Peyer's patch (tissue), 4 donors: ENCODE measurements at places on chromosomes 11 and 22. TPM values are rescaled to one million over a fixed set of nuclear protein-coding genes. Genes with fewer than 3 reads are reported as not detected.
A peak's percentile ranks its signal among the peaks of the same experiment; 100 is the strongest.

Gene MEI1
- 6.0 TPM for total RNA-seq

Gene NNMT
- total RNA-seq = 121 TPM

GRCh38 chr11:119099711-119100110 is 1.9 kb downstream of the DPAGT1 start:
- no peaks in the 10 kb centered on the region for H3K4me1 ChIP-seq
- no peaks in the 10 kb centered on the region for H3K27me3 ChIP-seq
- no peak overlapping the region for H3K4me3 ChIP-seq
- no peak for DNase-seq

- H3K4me1 ChIP-seq = peaks cover 18% of the 10 kb centered on the region
- no peak overlapping the region for H3K4me3 ChIP-seq
- no peaks in the 10 kb centered on the region for H3K27me3 ChIP-seq
- no peak for DNase-seq
These were observed 35.8 kb downstream of the GRIK4 start for GRCh38 chr11:120547316-120547715.

- H3K27ac ChIP-seq = no peak overlapping the region
- H3K36me3 ChIP-seq = no peaks in the 10 kb centered on the region
- H3K4me1 ChIP-seq = no peaks in the 10 kb centered on the region
- DNase-seq = no peak
These were observed 138.1 kb downstream of the SHANK2 start for GRCh38 chr11:71114124-71114851.

GRCh38 chr11:94469416-94469815 is 24.2 kb downstream of the MRE11 start:
- no peaks in the 10 kb centered on the region for H3K36me3 ChIP-seq
- no peak overlapping the region for H3K4me3 ChIP-seq
- no peak overlapping the region for H3K27ac ChIP-seq
- no peaks in the 10 kb centered on the region for H3K27me3 ChIP-seq

- no peak overlapping the region for H3K4me3 ChIP-seq
- no peak overlapping the region for H3K27ac ChIP-seq
- H3K27me3 ChIP-seq = no peaks in the 10 kb centered on the region
- DNase-seq = no peak
- no peaks in the 10 kb centered on the region for H3K36me3 ChIP-seq
These were observed 111.8 kb downstream of the SNX19 start for GRCh38 chr11:130804306-130805076.

DNA sequence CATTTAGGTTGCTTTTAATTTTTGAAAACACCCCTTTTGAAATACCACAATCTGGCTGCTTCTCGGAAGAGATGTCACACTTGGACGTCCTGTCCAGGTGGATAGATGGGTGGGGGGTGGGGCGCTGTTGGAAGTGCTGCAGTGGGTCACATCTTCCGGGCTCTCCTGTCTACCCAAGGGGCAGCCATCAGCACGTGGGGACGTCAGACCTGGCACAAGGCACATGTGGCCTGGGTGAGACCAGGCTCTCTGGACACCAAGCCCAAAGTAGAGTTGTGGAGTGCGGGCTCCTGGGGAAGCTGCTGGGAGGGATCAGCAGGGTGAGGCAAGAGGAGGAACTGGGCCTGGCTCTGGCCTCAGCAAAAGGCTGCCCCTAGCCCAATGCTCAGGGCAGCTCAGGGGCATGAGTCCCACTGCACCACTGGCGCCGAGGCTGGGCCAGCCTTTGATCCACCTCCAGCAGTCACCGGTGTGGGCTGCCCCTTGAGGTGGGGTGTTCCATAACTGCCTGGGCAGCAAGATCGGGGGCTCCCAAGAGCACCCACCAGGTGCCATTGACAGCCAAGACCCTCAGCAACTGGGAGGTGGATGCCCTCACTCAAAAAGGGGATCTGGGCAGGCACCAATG is 68.6 kb upstream of the CCND1 start:
- H3K36me3 ChIP-seq = no peaks in the 10 kb centered on the region
- H3K4me3 ChIP-seq = no peak overlapping the region
- no peaks in the 10 kb centered on the region for H3K27me3 ChIP-seq
- no peak for DNase-seq

DNA sequence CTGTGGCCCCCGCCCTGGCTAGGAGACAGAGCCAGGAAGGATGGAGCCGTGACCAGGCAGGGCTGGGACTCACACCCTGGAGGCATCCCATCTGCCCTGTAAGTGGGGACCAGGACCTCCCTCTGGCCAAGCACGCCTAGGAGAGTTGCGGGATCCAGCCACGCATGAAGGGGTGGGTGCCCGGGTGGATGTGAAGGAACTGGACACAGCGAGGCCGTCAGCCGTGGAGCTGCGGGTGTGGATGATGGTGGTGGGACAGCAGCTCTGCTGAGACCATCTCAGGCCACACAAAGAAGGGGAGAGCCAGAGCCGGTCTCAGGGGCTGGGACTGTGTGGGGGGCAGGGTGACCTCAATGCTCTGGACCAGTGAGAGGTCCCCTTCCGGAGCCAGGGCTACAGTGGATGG is 746.4 kb downstream of the BRD1 start:
- H3K36me3 ChIP-seq = no peaks in the 10 kb centered on the region
- no peak overlapping the region for H3K27ac ChIP-seq
- no peak overlapping the region for H3K4me3 ChIP-seq
- no peaks in the 10 kb centered on the region for H3K4me1 ChIP-seq
- DNase-seq = no peak

Gene MYOD1
- not detected for total RNA-seq

DNA sequence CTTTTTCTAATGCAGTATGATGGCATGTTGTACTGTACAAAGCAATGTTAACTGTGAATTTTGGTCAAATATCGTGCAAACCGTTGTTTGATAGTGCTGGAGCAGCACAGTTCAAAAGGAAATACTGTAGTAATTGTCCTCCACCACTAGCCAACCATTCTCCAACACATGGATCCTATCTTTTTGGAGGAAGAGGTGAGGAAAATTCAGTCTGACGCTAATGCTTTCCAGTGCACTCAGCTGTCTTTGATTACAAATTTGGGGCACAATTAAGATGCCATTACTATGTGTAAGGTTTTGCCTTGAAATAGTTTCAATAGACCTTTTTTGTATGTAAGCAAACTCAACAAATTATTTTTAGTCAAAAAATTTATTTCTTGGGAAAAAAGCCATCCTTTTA is 240.5 kb upstream of the CCDC179 start:
- no peaks in the 10 kb centered on the region for H3K27me3 ChIP-seq
- H3K27ac ChIP-seq = no peak overlapping the region
- H3K4me1 ChIP-seq = no peaks in the 10 kb centered on the region
- H3K4me3 ChIP-seq = no peak overlapping the region
- no peaks in the 10 kb centered on the region for H3K36me3 ChIP-seq

GRCh38 chr11:84969103-84969502 is 658.0 kb downstream of the DLG2 start:
- H3K27me3 ChIP-seq = no peaks in the 10 kb centered on the region
- DNase-seq = no peak
- H3K4me3 ChIP-seq = no peak overlapping the region
- H3K36me3 ChIP-seq = no peaks in the 10 kb centered on the region
- H3K27ac ChIP-seq = no peak overlapping the region

DNA sequence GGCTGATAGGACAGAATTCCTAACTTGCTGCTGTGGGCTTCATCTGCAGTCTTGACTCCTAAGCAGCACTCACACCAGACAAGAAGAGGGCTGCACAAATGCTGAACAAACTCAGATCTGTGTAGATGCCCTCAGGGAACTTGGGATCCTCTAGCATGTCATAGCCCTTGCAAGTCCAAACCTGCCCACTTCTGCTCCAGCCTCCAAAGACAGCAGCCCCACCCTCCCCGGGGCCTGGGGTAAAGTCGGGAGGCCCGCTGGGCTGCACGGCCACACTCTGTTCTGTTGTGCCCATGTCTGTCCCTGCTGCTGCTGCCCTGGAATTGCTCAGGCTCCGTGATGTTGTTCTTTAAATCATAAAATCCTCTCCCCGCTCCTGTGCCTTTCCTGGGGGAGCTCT is 28.3 kb downstream of the DRD2 start:
- H3K4me3 ChIP-seq = no peak overlapping the region
- H3K4me1 ChIP-seq = no peaks in the 10 kb centered on the region
- no peaks in the 10 kb centered on the region for H3K36me3 ChIP-seq
- no peaks in the 10 kb centered on the region for H3K27me3 ChIP-seq
- H3K27ac ChIP-seq = no peak overlapping the region
- no peak for DNase-seq

DNA sequence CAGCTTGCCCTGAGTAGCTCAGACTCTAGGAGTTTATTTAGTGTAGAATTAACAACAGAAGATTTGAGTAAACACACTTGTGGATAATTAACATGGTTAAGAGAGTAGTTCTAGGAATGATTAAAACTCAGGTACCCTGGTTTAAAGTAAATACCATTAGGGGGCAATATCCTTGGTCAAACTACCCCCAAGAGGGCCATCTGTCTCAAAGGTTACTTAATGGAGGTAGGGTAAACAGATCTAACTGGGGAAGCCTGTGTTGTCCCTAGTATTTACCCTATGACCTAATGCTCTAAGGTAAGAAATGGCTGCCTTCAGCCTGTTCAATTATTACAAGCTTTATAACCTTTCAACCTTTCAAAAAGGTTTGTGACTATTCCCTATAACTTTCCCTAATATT is 10.6 kb upstream of the GLYATL1 start:
- H3K27ac ChIP-seq = no peak overlapping the region
- no peaks in the 10 kb centered on the region for H3K27me3 ChIP-seq
- no peak for DNase-seq
- no peaks in the 10 kb centered on the region for H3K36me3 ChIP-seq
- H3K4me1 ChIP-seq = peaks cover 9% of the 10 kb centered on the region
- H3K4me3 ChIP-seq = no peak overlapping the region

Gene TMEM191C
- total RNA-seq = 5.5 TPM

Gene RASSF10
- not detected for total RNA-seq

Gene APOL5
- total RNA-seq = not detected

- no peaks in the 10 kb centered on the region for H3K36me3 ChIP-seq
- peaks cover 15% of the 10 kb centered on the region for H3K27me3 ChIP-seq
- no peak overlapping the region for H3K4me3 ChIP-seq
- H3K4me1 ChIP-seq = no peaks in the 10 kb centered on the region
These were observed 25.9 kb downstream of the CDKN1C start for GRCh38 chr11:2859699-2860037.

- no peaks in the 10 kb centered on the region for H3K27me3 ChIP-seq
- peaks cover 7% of the 10 kb centered on the region for H3K4me1 ChIP-seq
- peaks cover 13% of the 10 kb centered on the region for H3K36me3 ChIP-seq
- peak overlapping the region; percentile 85 for H3K27ac ChIP-seq
These were observed 126.6 kb downstream of the BCR start for GRCh38 chr22:23306926-23307325.

- no peaks in the 10 kb centered on the region for H3K27me3 ChIP-seq
- no peak overlapping the region for H3K4me3 ChIP-seq
- no peak for DNase-seq
- H3K27ac ChIP-seq = peak overlapping the region; percentile 4
- H3K36me3 ChIP-seq = no peaks in the 10 kb centered on the region
These were observed 65.2 kb downstream of the CSTPP1 start for GRCh38 chr11:47001781-47002181.

DNA sequence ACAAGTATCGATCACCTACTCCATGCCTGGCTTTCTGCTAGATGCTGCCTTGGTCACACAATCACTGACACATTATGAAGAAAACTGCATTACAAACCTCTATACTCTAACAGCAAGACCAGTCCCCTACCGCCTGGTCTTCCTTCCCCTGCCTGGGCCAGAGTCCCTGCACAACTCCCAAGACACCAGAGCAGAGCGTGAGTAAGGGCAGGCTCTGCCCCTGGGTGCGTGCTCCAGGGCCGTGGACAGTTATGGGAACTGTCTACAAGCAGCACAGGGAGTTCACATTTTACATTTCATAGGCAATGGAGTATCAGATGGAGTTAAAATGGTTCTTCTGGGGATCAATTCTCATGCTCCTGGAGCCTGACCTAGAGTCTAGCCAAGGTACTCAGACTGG is 6.5 kb downstream of the FZD4 start:
- no peaks in the 10 kb centered on the region for H3K36me3 ChIP-seq
- no peak for DNase-seq
- H3K27ac ChIP-seq = no peak overlapping the region
- no peaks in the 10 kb centered on the region for H3K4me1 ChIP-seq

Gene TRIM51
- not detected for total RNA-seq

Gene CCDC89
- total RNA-seq = 6.3 TPM

Gene PRDM11
- total RNA-seq = 7.1 TPM

Gene TRIM66
- 34.2 TPM for total RNA-seq

GRCh38 chr22:49838771-49839717 is 11.4 kb upstream of the BRD1 start:
- H3K4me3 ChIP-seq = peak overlapping the region; percentile 7
- H3K4me1 ChIP-seq = no peaks in the 10 kb centered on the region
- H3K27me3 ChIP-seq = no peaks in the 10 kb centered on the region
- peak overlapping the region; percentile 81 for H3K27ac ChIP-seq
- H3K36me3 ChIP-seq = no peaks in the 10 kb centered on the region

Gene PC
- 67.4 TPM for total RNA-seq

Gene UPK3A
- not detected for total RNA-seq

Gene OR2AG2
- total RNA-seq = 1.2 TPM

Gene TMEM191B
- total RNA-seq = not detected

- no peaks in the 10 kb centered on the region for H3K4me1 ChIP-seq
- no peak overlapping the region for H3K4me3 ChIP-seq
- H3K27ac ChIP-seq = no peak overlapping the region
- no peak for DNase-seq
These were observed 19.4 kb downstream of the NFAM1 start for GRCh38 chr22:42412744-42413333.

DNA sequence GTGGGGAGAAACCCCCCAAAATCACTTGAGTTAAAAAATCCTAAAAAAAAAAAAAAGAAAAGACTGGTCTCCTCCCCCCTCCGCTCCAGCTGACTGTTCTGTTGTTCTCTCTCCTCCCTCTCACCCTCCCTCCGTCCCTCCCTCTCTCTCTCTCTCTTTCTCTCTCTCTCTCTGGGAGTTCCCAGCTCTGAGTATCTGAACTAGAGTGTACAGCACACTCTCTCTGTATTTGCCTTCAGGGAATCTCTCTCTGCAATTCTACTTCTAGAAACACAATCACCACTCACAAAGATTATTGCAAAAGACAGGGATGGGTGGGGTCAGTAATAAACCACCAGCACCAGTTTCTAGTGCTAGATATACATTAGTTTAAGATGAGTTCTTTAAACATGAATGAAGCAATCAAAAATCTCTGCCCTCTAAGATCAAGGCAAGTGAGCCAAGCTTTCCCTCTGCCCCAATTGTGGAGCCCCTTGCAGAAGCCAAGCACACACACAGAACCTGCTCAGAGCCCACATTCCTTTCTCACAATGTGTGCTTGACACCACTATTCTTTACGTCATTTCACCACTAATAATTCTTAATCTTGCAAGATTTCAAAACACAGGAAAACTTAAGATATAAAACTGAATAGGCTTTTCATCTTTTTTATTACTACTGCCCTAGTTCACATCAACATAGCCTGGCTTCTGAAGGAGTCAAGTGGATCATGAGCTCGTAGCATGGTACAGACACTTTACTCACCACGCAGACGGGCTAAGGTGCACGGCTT is 133.5 kb downstream of the RBFOX2 start:
- H3K36me3 ChIP-seq = no peaks in the 10 kb centered on the region
- H3K4me3 ChIP-seq = no peak overlapping the region
- no peak for DNase-seq
- H3K4me1 ChIP-seq = no peaks in the 10 kb centered on the region
- H3K27ac ChIP-seq = peak overlapping the region; percentile 78

Gene SUN2
- 281 TPM for total RNA-seq

- peaks cover 18% of the 10 kb centered on the region for H3K4me1 ChIP-seq
- H3K27ac ChIP-seq = no peak overlapping the region
- H3K36me3 ChIP-seq = no peaks in the 10 kb centered on the region
- no peak overlapping the region for H3K4me3 ChIP-seq
- DNase-seq = no peak
These were observed 2.9 kb upstream of the GLB1L3 start for GRCh38 chr11:134273317-134273712.

Gene MAP6
- 5.0 TPM for total RNA-seq

- H3K4me3 ChIP-seq = no peak overlapping the region
- H3K27ac ChIP-seq = no peak overlapping the region
- H3K36me3 ChIP-seq = no peaks in the 10 kb centered on the region
- no peaks in the 10 kb centered on the region for H3K4me1 ChIP-seq
These were observed 340.5 kb upstream of the B3GAT1 start for GRCh38 chr11:134752526-134752925.

Gene SYNGR1
- 22.3 TPM for total RNA-seq
